ENCODE measurements at places on chromosomes 6 and 20. TPM values are rescaled to one million over a fixed set of nuclear protein-coding genes. Genes with fewer than 3 reads are reported as not detected.

GRCh38 chr6:7414811-7415210, 25.2 kb downstream of the RIOK1 start:
- DNase-seq = no peak

DNA sequence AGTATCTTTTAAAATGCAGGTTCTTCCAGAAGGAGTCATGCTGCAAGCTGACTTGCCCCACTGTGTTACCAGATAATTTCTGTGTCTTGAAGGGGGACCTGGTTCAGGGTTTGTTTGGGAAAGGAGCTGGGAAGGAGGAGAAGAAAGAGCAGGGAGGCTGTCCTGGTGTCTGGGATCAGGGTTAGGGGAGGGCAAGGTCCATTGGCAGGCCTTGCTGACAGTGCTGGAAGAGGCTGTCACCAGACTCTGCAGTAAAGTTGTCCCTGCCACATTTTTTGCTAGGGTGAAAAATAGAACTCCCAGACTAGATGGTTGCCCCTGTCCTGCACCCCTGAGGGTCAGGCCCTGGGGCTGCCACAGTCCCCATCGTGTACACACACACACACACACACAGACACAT, 14.9 kb downstream of the GLP1R start:
- DNase-seq = no peak

Gene DEF6
- polyA plus RNA-seq = 7.3 TPM

DNA sequence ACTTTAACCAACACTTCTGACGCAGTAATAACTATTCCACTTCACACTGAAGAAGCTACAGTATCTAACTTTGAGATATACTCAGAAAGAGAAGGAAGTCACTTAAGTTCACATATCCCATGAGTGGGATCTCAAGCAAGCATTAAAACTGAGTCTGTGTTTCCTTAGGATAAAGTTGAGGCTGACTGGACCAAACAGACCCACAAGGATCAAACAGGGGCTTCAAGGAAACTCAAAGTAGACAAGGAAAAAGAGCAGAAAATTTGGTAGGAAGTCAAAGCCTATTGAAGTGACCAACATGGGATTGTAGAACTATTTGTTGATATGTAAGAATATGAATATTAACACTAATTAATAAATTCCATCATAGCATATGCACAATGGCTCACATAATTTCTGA, 294.9 kb downstream of the ADGB start:
- no peak for DNase-seq

Gene KCNK16
- polyA plus RNA-seq = 0.31 TPM

Gene GGTLC1
- 0.81 TPM for polyA plus RNA-seq

GRCh38 chr6:8218861-8219260, 116.5 kb upstream of the EEF1E1 start:
- DNase-seq = no peak

- no peak for DNase-seq
Measured at GRCh38 chr6:169112483-169113320, 140.9 kb downstream of the THBS2 start.

DNA sequence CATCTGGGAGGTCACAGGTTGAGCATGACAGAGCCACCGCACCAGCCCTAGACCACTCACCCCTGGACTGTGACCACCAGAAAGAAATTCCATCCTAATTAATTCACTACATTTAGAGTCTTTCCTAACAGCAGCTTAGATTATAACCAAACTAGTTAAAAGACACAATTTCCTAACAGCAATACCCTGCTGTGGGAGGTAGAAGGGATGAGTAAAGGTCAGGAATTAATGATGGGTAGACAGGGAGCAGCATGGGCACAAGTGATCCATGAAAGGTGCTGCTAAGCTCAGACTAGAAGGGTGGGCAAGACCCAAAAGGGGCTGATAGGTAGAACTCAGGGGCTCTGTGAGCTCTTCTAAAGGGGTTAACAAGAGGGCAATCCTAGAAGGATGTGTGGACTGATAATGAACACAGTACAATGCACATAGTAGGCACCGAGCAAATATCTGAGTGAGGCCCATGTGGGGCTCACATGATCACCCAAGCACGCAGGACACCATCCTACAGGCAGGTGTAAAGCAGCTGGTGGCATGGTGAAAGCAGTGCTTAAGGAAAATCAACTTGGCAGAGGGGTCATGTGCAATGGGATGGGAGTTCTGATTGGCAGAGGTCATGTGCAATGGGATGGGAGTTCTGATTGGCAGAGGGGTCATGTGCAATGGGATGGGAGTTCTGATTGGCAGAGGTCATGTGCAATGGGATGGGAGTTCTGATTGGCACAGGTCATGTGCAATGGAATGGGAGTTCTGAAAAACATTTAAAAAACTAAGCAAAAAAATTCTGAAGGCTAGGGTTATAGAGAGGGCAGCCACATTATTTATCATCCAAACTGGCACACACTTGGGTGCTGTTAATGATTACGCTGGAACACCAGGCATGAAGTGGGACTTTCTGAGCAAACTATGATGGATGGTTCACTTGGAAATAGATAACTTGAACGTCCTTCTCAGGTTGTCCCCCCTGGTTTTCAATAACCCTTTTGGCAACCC, 188.2 kb upstream of the FOXQ1 start:
- no peak for DNase-seq

DNA sequence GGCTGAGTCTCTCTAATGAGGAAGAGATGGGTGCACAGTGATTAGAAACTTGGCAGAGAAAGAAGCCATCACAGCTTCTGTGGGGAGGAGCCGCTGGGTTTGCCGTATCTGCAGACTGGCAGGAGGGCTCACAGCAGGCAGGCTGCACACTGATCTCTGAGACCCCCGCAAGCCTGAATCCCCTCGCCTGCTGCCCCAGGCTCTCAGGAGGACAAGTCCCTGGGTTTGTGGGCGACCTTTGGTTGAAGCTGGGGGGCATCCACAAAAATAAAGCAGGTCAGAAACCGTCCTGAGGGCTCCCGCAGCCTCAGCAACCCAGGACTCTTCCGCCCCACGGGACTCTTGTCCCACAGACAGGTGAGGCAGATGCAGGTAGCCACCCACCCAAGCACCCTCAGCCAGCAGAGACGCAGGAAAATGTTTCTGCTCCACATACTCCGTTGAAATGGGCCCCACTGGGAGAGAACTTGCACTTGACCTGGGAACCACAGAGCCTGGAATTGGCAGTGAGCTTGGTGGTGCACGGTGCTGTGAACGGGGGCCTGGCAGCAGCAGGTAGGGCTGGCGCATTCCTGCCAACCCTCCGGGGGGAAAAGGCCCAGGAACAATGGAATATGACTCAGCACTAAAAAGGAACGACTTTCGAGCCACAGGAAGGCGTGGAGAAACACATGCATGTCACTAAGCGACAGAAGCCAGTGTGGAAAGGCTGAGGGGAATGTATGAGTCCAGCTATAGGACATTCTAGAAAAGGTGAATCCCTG, 89.9 kb downstream of the YTHDF1 start:
- no peak for DNase-seq

Gene TRIM15
- polyA plus RNA-seq = not detected

DNA sequence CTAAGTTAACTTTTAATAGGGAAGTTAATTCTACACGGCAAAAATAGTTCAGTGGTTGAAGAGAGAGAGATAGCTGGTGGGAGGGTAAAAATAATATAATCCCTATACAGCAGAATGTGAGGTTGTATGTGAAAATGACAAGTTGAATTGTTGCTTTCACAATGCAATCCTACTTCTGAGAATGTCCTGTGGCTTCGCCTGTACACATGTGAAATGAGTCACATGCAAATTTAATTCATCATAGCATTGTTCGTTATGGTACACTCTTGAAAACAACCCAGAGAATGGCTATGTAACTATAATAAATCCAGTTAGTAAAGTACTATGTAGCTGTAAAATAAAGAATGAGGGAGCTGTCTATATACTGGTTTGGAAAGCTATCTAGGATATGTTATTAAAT, 46.0 kb upstream of the HINT3 start:
- DNase-seq = no peak

GRCh38 chr20:48238326-48238725, 453.0 kb upstream of the SULF2 start:
- DNase-seq = no peak

Gene NKAIN2
- polyA plus RNA-seq = 15.3 TPM

Data from right lung (tissue), 10 donors.